ENCODE measurements at places on chromosomes 6 and 20. TPM values are rescaled to one million over a fixed set of nuclear protein-coding genes. Genes with fewer than 3 reads are reported as not detected.

- H3K4me3 ChIP-seq, result no peak overlapping the region
- no peak overlapping the region for H3K27ac ChIP-seq
- peaks cover 38% of the 10 kb centered on the region for H3K4me1 ChIP-seq
- no peaks in the 10 kb centered on the region for H3K27me3 ChIP-seq
- DNase-seq, result no peak
Measured at GRCh38 chr20:47362361-47363219, 6.1 kb upstream of the ZMYND8 start.

- H3K4me1 ChIP-seq, result no peaks in the 10 kb centered on the region
- DNase-seq, result no peak
- H3K27me3 ChIP-seq, result no peaks in the 10 kb centered on the region
Measured at GRCh38 chr6:114170958-114171387, 171.8 kb downstream of the HS3ST5 start.

DNA sequence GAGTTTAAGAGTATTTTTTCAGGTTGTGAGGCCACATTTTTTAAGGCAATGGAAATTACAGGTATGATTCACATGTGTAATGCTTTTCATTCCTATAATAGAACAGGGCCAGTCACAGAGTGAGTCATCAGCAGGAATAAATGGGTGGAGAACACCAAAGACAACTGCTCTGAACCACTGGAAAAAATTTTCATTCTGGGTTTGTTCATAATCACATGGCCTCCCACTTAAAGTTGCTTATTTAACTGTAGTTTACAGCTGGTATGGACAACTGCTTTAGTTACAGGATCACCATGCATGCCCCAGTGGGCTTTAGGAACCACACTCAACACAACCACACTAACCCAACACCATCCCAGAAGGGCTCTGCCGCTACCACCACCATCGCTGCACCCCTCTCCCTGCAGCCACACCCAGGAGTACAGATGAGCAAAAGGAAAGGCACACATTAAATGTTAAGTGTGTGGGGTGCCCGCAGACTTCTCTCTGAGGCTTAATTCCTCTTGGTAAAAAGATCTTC lies 107.0 kb upstream of the DST start:
- H3K27ac ChIP-seq, result peak overlapping the region; percentile 82
- peak; percentile 93 for DNase-seq
- H3K27me3 ChIP-seq, result no peaks in the 10 kb centered on the region
- no peak overlapping the region for H3K4me3 ChIP-seq
- peaks cover 94% of the 10 kb centered on the region for H3K4me1 ChIP-seq
- no peaks in the 10 kb centered on the region for H3K36me3 ChIP-seq

The RHAG gene
- not detected for total RNA-seq
